Osteocyte (in vitro differentiated cells): ENCODE measurements at places on chromosomes 16 and 17. TPM values are rescaled to one million over a fixed set of nuclear protein-coding genes. Genes with fewer than 3 reads are reported as not detected.

HSPB9 gene
- total RNA-seq, result not detected in 2 replicates

MMP15 gene
- 4.9 and 5.2 TPM in 2 replicates for total RNA-seq

SPATA22 gene
- not detected in 2 replicates for total RNA-seq

ITGAL gene
- not detected in 2 replicates for total RNA-seq

DNA sequence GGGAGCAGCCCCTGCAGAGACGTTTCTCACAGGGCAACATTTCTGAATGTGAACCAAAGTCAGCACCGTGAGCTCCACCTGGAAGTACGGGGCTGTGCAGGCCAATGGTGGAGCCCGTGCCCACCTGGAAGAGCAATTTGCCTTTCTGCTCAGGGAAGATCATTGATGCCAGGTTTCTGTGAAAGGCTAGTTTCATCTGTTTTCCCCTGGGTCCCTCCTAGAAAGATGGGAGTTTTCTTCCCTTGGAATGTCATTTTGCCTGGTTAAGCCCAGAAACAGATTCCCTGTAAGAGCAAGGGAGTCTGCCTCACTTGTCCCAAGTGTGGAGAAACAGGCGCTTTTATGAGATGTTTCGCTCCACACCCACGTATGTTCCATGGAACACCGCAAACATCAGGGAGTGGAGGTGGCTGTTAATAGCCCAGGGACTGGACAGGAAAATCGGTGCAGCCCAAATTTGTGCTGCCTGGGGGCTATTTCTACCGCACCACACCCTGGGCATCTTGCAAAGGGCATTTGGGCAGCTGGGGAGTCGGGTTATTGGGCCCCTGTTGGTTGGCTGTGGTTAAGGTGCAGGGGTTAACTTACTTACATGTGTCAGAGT is 2.6 kb downstream of the SLC6A4 start:
- no peaks in the 10 kb centered on the region for H3K36me3 ChIP-seq
- no peak overlapping the region for H3K27ac ChIP-seq
- H3K27me3 ChIP-seq, result peaks cover 56% of the 10 kb centered on the region
- H3K4me3 ChIP-seq, result no peak overlapping the region

DNA sequence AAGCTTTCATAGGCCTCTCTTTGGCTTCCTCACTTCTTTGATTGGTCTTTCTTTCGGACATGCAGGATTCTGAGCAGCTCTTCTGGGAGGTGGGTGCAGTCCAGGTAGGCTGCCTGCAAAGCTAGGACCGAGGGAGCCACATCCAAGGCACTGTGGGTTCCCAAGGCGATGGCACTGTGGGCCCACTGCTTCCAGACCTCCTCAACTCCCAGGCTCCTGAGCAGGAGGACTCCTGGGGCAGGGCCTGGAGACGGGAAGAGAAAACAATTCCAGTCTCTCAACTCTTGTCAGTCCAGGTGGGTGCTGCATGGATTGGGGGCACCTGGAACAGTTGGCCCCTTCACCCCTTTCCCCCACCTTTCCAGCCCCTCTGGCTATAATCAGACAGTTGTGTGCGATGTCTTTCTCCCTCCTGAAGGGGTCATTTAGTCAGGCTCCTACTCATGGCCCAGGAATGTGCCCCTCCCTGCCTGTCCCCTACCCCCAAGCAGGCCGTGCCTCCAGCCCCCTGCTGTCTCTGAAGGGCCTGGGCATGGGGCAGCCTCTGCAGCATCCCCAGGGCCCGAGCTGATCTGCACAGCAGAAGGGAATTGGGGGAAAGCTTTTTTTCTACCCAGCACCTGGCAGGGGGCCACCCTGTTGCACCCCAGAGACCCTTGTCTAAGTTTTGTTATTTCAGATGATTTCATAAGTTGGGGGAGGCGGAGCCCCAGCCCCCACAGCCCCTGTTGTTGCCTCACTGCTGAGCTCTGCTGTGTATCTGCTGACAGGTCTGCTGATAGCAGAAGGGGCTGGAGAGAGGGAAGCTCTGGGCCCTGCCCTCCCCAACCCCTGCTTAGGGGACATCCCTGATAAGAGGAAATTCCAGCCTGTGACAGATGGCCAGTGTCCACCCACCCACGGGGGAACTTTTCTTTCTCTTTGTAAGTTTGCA is 330.3 kb downstream of the SEC14L1 start:
- H3K27ac ChIP-seq, result peak overlapping the region; percentile 84
- no peaks in the 10 kb centered on the region for H3K27me3 ChIP-seq
- peaks cover 12% of the 10 kb centered on the region for H3K36me3 ChIP-seq
- no peak overlapping the region for H3K4me3 ChIP-seq
- H3K4me1 ChIP-seq, result peaks cover 94% of the 10 kb centered on the region

DNA sequence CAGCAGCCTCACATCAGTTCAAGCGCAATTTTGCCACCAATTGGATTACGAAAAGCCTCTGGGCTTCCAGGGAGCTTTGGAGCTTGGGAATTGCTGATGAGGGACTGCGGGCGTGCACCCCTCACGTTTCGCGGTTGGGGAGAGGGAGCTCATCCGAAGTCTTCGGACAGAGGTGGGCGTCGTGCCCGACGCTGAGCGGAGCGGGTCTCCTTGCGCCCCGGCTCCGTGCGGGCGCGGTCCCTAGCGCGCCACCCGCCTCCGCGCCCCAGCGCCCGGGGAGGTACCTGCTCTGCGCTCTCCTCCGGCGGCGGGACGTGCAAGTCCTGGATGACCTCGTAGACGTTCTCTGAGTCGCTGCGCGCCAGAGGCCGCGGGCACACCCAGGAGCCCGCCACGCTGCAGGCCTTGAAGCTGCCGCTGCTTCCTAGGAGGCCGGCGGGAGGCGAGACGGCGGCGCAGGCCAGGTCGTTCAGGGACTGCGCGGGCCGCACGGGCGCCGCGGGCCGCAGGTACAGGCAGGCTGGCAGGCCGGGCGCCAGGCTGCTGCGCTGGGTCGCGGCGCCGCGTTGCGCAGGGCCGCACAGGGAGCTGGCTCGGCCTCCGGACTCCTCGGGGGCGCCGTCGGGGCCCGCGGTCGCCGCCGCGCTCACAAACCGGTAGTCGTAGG is 3.2 kb downstream of the ARHGAP27 start:
- H3K4me3 ChIP-seq, result no peak overlapping the region
- no peak overlapping the region for H3K27ac ChIP-seq

GRCh38 chr16:4198816-4199215 is 43.1 kb downstream of the SRL start:
- peaks cover 8% of the 10 kb centered on the region for H3K4me1 ChIP-seq
- H3K27ac ChIP-seq, result no peak overlapping the region
- no peak for DNase-seq
- no peak overlapping the region for H3K4me3 ChIP-seq

- H3K27me3 ChIP-seq, result no peaks in the 10 kb centered on the region
- no peak for DNase-seq
- H3K27ac ChIP-seq, result peak overlapping the region; percentile 85
- peaks cover 61% of the 10 kb centered on the region for H3K36me3 ChIP-seq
- no peak overlapping the region for H3K4me3 ChIP-seq
- peaks cover 52% of the 10 kb centered on the region for H3K4me1 ChIP-seq
These were observed 169.7 kb downstream of the CDH11 start for GRCh38 chr16:64952177-64952576.

GRCh38 chr17:41012326-41013120 is 3.6 kb upstream of the KRTAP3-1 start:
- peaks cover 4% of the 10 kb centered on the region for H3K4me1 ChIP-seq
- H3K36me3 ChIP-seq, result peaks cover 2% of the 10 kb centered on the region
- no peaks in the 10 kb centered on the region for H3K27me3 ChIP-seq
- DNase-seq, result no peak
- no peak overlapping the region for H3K27ac ChIP-seq
- no peak overlapping the region for H3K4me3 ChIP-seq

DNA sequence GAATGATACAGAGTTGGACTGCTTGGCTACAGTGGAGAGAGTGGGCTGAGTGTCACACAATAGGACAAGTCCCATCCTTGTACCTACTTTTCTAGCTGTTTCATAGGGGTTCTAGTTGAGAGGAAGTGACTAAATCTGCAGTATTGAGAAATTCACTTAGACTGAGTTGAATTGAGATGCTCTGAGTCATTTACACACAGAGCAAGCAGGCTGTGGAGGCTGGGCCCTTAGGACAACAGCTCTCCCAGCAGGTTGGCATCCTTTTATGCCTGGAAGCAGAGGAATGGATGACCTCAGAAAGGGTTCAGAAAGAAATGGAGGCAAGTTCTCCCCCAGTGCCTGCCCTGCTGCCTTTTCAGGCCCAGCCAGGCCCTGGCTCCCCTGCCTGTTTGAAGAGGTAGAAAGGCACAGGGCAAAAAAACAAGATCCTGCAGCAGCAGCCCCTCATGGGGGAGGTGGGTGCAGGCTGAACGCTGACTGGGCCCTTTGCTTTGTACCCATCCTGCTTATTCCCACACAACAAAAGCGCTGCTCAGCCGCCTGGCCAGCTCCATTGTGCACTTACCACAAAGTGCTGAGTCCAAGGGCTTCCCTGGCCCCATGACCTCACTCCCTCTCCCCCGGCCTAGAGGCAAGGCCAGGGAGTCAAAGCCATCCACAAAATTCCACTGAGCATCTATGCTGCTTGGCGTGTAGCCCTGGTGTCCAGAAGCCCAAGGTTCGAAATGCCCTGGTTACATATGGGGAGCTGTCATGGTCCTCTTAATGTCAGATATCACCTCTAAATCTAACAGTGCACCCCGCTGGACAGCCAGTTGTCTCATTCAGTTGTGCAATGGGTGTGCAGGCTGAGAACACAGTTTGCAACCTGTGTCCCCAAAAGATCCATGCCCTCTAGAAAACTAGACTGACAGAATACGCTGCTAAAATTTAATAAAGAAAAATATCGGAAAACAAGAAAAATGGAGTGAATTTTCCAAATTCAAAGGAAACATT is 5.4 kb upstream of the CRYBA1 start:
- peaks cover 35% of the 10 kb centered on the region for H3K4me1 ChIP-seq
- H3K4me3 ChIP-seq, result peak overlapping the region; percentile 32
- peak overlapping the region; percentile 89 for H3K27ac ChIP-seq
- H3K27me3 ChIP-seq, result no peaks in the 10 kb centered on the region

DNA sequence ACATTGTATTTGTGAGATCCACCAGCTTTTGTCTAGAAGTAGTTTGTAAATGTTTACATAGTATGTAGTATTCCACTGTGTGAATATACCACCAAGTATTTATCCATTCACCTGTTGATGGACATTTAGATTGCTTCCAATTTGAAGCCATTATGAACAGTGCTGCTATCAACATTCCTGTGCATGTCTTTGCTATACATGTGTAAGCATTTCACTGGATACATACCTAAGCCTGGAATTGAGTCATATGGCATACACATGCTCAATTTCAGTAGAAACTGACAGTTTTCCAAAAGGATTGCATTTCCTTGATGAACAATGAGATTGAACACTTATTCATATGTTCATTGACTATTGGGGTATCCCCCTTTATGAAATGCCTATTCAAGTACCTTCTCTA is 540.6 kb upstream of the SOX9 start:
- no peak for DNase-seq
- H3K4me1 ChIP-seq, result no peaks in the 10 kb centered on the region
- peaks cover 2% of the 10 kb centered on the region for H3K27me3 ChIP-seq
- no peak overlapping the region for H3K27ac ChIP-seq
- no peak overlapping the region for H3K4me3 ChIP-seq

DNA sequence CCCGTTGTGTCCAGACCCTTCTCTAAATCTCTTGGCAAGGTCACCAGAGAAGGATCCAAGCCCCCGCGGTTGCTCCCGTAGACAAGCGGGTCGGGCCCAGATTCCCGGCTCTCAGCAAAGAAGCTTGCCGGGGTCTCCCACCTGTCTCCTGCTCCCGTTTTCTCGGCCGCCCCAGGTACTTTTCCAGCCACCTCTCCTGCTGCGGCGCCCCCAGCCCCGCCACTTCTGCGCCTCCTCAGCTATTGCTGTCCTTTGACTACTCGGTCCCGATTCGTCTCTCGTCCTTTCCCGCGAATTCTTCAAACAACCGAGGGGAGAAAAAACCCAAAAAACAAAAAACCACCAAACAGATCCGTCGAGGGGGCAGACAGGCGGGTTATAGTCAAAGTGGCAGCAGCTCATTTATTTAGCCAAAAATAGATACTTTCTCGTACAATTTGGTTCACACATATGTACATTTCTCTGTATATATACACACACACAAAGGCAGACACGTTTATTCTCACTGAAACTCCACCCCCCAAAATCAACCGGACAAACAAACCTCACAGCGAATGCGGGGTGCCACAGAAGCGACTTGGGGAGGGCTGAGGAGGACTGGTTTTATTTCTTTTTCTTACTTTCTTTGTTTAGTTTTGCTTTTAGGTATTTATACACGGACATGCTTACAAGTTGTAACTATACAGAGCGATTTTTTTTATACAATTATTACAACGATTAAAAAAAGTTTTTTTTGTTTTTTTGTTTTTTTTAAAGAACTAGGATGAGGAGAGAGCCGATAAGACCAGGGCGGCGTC is 3.5 kb downstream of the IRX3 start:
- DNase-seq, result no peak
- peaks cover 27% of the 10 kb centered on the region for H3K4me1 ChIP-seq
- peaks cover 2% of the 10 kb centered on the region for H3K36me3 ChIP-seq
- peak overlapping the region; percentile 19 for H3K4me3 ChIP-seq

- H3K36me3 ChIP-seq, result no peaks in the 10 kb centered on the region
- DNase-seq, result no peak
- no peak overlapping the region for H3K4me3 ChIP-seq
- H3K27ac ChIP-seq, result no peak overlapping the region
- peaks cover 44% of the 10 kb centered on the region for H3K4me1 ChIP-seq
These were observed 15.1 kb downstream of the BAIAP2 start for GRCh38 chr17:81049973-81050551.

DNA sequence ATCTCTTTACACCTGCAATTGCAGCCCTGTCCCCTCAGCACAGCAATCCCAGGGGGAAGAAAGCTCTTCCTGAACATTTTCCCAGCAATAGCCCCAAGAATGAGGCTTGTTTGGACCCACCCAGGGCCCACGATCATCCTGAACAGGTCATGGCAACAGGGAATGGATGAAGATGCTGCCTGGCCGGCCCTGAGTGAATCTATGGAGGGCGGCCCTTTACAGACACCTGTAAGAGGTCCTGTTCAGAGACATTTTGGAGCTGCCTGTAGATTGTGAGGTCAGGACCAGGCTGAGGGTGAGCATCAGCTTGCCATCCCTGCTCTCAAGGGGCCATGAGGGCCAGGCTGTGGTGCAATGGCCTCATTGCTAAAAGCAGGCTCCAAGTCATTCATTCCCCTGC is 69.1 kb downstream of the COG7 start:
- no peak for DNase-seq
- no peaks in the 10 kb centered on the region for H3K4me1 ChIP-seq
- H3K27me3 ChIP-seq, result no peaks in the 10 kb centered on the region
- H3K27ac ChIP-seq, result no peak overlapping the region

DNA sequence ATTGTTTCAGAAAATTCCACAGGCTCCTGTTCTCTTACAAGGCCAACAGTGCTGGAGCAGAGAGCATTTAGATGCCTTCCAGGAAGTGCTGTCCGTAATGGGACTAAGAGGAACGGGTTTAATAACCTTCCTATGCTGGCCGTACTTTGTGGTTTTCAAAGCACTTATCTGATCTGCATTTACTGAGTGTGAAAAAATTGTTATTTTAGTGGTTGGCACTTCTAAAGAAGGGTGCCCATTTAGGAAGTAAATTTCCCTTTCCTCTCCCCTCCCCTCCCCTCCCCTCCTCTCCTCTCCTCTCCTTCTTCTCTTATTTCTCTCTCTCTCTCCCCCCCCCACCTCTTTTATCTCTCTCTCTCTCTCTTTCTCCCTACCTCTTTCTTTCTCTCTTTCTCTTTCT is 72.0 kb upstream of the DNAJA2 start:
- H3K27ac ChIP-seq, result no peak overlapping the region
- no peaks in the 10 kb centered on the region for H3K27me3 ChIP-seq
- no peaks in the 10 kb centered on the region for H3K4me1 ChIP-seq
- no peak for DNase-seq
